ENCODE measurements at places on chromosomes 2 and 18. TPM values are rescaled to one million over a fixed set of nuclear protein-coding genes. Genes with fewer than 3 reads are reported as not detected.

GRCh38 chr2:38092196-38092902, 16.4 kb upstream of the CYP1B1 start:
- DNase-seq: no peak

Gene C1GALT1C1L
- 1.9 TPM for polyA plus RNA-seq

- DNase-seq: no peak
Measured at GRCh38 chr18:60279391-60279790, 93.2 kb downstream of the MC4R start.

GRCh38 chr2:68463287-68463877, 3.7 kb downstream of the FBXO48 start:
- no peak for DNase-seq

- no peak for DNase-seq
Measured at GRCh38 chr2:47629501-47630460, 153.2 kb upstream of the MSH6 start.

GRCh38 chr2:69483024-69483423, 45.8 kb upstream of the NFU1 start:
- no peak for DNase-seq

DNA sequence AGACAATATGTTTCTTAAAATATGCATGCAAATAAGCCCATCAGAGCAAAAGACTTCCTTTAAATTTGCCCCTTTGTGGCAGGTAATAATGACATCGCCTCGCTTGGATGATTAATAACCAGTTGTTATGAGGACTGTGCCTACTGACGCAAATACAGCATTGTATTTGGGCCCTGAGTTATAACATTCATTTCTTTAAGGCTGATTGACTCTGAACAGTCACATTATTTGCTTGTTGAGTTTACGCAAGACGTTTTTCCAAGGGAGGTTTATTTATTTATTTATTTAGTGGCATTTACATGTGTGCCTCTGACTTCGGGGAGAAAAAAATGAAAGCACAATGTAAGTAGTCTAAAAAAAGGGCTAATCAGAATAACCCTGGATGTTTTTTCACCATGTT, 88.3 kb downstream of the SLC8A1 start:
- DNase-seq: peak; percentile 45

DNA sequence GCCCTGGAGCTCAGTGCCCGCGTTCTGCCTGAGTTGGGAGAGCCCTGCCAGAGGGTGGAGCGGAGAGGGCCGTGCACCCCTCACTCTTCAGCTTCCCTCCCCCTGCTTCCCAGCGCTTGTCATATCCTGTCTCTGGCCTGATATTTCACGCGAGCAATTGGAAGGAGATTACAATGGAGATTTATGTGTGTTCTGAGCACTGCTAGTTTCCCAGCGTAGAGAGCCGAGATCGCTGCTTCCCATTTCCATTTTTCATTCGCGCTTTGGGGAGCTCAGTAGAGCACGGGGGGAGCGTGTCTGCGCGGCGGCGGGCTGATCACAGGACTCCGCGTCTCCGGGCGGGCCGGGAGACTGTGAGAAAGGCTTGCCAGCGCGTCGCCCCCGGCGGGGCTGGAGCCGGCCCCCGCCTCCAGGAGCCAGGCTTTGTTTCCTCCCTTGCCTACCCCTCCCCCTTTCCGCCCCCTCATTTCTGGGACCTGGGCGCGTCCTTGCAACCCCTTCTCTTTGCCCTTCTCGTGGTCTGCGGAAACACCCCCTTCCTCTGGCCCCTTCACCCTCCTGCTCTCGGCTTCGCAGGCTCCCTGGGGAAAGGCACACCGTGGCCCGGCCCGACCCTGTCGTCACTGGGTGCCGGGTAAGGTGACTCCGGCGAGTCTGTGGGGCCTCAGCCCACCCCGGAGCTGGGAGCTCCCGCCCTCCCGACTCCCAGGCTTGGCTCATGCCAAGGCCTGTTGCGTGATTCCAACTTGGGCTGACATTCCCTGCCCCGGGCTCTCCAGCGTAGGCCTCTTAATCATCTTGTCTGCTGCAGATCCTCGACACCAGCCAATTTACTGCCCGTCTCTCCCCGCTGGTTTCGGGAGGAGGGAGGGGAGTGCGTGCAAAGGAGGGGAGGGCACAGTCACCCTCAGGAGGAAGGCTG, 5.8 kb downstream of the DLX2 start:
- peak; percentile 21 for DNase-seq

Gene GAREM2
- polyA plus RNA-seq: 8.0 TPM

DNA sequence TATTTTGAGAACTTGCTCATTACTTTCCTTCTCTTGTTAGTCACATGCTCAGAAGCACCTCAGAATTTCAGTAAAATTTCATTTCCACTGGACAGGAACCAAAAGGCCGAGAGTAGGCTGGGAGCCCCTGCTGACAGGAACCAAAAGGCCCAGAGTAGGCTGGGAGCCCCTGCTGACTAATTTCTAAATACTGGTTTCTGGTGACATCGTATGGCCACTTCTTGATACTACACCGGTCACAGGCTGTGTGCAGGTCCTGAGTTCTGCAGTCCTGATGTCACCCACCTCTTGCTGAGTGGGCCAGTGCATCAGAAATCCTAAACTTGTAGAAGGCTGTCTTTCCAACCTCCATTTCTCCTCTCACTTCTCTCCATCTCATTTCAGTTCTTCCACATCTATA, 17.7 kb upstream of the EN1 start:
- DNase-seq: peak; percentile 37

DNA sequence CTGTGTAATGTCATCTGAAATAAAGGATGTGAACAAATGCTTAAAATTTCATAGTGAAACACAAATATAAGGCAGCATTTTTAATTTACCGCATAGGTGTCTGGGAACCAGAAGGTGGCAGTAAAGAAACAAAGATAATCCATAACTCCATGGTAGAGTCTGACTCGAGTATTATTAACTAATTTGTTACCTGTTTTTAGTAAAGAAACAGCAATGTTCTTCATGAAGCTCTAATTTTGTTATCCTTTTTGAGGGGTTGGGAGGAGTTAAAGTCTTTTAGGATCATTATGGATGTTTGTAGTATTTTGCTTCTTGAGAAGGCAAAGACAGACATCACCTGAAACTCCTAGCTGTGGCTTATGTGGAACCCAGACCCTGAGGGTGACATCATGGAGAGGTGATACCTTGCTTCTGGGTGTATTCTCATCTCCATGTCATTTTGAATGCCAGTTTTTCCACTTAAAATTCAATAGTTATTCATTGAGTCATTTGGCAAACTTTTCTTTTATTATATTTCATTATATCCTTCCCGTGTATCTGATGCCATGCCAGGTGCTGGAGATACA, 286.2 kb upstream of the EPAS1 start:
- DNase-seq: peak; percentile 25

DNA sequence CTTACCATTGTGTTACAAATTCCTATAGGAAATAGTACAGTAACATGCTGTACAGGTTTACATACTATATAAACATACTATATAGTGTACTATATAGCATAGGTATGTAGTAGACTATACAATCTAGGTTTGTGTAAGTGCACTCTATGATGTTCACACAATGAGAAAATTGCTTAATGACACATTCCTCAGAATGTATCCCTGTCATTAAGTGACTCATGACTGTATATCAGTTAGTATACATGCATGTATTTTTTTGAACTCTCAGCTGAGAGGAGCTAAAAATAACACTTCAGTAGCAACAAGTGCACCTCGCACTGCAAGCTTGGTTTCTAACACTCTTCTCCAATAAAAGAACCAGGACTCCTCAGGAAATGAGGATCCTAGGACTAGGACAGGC, 19.5 kb upstream of the ASXL3 start:
- DNase-seq: no peak

GRCh38 chr2:62149708-62150107, 46.2 kb upstream of the B3GNT2 start:
- DNase-seq: no peak

GRCh38 chr18:22465859-22466457, 48.2 kb upstream of the CTAGE1 start:
- DNase-seq: no peak

- DNase-seq: no peak
Measured at GRCh38 chr2:168732100-168732499, 70.3 kb upstream of the NOSTRIN start.

GRCh38 chr2:100776445-100776844, 43.5 kb upstream of the NPAS2 start:
- DNase-seq: no peak

DNA sequence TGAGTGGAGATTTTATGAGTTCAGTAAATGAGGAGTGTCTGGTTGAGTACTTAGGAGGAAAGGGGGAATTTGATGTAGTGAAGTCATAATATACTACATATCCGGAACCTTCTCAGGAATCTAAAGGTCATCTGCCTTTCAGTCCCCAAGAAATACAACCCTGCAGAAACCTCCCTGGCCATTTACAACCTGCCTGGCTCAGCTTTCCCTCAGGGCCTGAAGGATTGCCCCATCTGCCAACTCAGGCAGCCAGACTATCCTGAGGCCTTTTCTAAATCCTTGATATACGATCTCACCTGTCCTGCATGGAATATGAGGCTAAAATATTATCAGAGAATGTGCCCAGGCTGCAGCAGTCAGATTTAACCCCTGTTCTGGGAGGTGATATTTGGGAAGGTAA, 165.4 kb upstream of the SPOPL start:
- no peak for DNase-seq

GRCh38 chr2:112173646-112174319, 35.6 kb downstream of the FBLN7 start:
- DNase-seq: no peak

DNA sequence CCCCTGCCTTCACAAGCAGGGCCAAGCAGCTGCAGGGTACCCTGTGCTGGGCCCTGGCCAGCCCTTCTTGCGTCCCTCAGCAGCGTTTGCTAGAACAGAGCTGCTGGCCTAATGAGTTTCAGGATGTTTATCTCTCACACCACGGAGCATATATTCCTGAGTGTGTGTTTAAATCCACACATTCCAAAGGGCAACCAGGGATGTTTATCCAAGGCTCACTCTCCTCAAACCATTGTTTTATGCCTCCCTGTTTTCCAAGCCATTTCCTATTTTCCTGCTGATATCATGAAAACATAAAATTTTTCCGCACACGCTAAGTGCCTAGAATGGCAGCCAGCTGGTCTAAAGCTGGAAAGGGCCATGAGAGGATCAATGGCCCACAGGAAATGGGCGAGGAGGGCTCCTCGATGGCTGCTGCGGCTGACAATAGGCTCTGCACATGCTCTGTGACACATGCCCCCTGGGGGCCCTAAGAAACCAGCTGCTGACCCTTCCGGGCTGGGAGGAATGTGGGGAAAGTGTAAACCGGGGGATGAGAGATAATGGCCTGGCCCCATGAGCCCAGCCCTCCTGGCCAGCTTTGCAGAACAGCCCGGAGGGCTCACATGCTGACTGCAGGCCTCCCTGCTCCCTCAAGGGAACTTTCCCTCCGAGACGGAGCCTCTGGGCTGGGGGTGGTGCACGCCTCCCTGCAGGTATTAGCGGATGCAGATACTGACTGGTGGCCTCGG, 194.0 kb downstream of the NDUFA10 start:
- DNase-seq: peak; percentile 57

DNA sequence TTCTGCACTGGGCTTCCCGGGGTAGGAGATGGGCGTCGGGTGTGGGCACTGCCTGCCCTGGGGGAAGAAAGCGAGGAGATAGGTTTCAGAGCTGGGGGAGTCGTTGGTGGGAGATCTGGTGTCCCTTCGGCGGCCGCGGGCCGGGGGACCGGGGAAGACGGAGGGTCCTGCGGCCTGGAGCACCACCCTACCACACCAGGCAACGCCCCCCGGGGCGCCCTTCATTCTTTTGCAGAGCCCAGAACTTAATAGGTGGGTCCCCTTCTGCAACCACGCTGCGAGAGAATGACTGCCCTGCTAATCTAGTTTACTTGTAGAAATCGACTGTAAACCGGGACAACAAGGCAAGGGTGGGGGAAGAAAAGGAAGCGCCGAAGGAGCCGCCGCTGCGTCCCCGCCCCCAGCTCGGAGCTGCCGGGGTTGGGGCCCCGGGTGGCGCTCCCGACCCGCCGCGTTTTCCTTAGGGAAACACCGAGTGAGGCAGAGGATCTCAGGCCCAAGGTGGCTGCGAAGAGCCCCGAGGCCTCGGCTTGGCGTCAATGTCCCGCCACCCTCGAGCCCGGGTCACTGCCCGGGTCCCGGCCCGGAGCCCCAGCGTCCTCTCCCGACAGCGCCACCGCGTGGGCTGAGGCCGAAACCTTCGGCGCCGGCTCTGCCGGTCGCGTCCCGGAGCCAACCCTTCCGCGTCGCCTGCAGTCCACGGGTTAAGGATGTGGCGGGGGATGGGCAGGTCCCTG, 5.4 kb upstream of the SATB2 start:
- no peak for DNase-seq

GRCh38 chr2:149828520-149829210, 241.1 kb upstream of the MMADHC start:
- DNase-seq: no peak

Gene C2orf80
- polyA plus RNA-seq: not detected

DNA sequence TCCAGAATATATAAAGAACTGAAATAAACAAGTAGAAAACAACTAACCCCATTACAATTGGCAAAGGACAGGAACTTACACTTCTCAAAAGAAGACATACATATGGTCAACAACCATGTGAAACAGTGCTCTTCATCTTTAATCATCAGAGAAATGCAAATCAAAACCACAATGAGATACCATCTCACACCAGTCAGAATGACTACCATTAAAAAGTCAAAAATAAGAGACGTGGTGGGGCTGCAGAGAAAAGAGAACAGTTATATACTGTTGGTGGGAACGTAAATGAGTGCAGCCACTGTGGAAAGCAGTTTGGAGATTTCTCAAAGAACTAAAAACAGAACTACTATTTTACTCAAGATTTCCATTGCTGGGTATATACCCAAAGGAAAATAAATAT, 1696.3 kb upstream of the TMEFF2 start:
- no peak for DNase-seq

- no peak for DNase-seq
Measured at GRCh38 chr2:41498781-41499180, 549.0 kb upstream of the PKDCC start.

Data from right lung (tissue), 10 donors.